SK-N-MC (cell line): ENCODE measurements at places on chromosomes 6 and 20.

GRCh38 chr20:19112828-19113227, 99.6 kb upstream of the SLC24A3 start:
- DNase-seq = no peak

GRCh38 chr20:35619196-35620095, 3.8 kb downstream of the SPAG4 start:
- peak; percentile 20 for DNase-seq

- no peak for DNase-seq
Measured at GRCh38 chr20:62050166-62051120, 15.2 kb downstream of the TAF4 start.

- no peak for DNase-seq
Measured at GRCh38 chr6:100366419-100366818, 98.3 kb downstream of the SIM1 start.

DNA sequence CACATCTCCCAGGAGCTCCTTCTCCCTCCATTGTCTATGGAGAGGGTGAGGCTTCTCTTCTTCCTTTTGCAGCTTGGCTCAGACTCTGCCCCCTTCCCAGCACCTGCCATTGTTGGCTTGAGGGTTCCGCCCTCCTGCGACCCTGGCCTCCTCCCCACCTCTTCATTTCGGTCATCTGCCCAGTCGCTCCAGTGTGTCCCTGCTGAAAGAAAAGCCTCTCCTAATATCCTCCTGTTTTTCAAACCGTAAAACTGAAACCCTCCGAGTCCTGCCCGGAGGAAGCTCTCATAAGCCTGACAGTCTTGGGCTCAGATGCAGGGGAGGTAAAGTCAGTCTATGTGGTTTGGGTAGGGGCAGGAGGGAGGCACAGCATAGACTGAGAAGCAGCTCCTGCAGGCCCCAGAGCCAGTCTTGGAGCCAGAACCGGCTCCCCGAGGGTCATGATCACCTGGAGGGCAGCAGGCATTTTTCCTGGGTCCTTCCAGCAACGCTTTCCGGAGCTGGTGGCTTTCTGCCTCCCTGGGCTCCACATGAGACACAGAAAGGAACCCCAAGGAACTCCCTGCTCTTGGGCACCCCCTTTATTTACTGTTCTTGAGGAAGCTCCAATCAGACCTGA, 235.1 kb downstream of the SMOC2 start:
- DNase-seq = no peak

DNA sequence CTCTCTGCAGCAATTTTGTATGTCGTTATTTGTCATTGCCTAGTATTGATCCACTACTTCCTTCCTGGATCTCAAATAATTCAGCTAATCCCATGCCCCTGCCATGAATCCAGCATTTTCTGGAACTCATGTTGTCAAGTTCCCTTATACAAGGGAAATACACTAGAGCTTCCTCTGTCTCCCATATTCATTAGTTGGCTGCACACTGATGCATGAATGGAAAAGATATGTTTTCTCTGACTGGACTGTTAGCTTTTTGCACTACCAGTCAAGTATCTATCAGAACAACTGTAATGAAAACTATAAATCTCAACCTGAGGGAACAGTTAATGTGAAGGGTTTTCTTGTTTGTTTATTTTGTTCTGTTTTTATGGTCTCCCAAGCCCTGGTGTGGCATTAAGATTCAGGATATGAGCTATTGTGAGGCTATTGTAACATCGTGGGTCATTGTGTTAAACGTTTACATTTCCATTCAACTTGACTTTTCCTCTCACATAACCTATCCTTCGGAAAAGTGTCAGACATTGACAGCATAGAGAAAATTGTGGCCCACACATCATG, 102.5 kb upstream of the FAM8A1 start:
- DNase-seq = no peak

GRCh38 chr20:328975-329695, 3.8 kb downstream of the SOX12 start:
- DNase-seq = no peak

GRCh38 chr6:30378290-30378937, 33.5 kb downstream of the RPP21 start:
- peak; percentile 39 for DNase-seq

- DNase-seq = no peak
Measured at GRCh38 chr20:3707508-3707899, 4.9 kb downstream of the SIGLEC1 start.

DNA sequence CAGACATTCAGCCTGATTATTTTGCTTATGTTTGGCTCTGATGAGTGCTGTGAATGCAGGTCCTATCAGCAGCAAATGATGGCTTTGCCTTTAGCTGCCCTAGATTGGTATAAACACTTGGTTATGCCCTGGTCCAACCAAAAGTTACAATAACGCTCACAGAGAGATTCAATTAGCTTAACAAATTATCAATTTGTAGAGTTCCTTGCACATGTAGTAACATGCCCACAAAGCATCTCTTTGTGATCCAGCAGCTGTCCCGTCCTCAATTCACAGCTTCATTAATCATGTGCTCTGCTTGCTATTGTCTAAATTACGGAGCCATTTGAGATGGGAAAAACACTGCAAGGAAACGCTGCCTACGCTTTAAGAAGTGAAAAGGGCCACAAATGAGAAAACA, 457.9 kb downstream of the HDGFL1 start:
- no peak for DNase-seq

- no peak for DNase-seq
Measured at GRCh38 chr20:61686051-61686936, 379.4 kb downstream of the TAF4 start.

DNA sequence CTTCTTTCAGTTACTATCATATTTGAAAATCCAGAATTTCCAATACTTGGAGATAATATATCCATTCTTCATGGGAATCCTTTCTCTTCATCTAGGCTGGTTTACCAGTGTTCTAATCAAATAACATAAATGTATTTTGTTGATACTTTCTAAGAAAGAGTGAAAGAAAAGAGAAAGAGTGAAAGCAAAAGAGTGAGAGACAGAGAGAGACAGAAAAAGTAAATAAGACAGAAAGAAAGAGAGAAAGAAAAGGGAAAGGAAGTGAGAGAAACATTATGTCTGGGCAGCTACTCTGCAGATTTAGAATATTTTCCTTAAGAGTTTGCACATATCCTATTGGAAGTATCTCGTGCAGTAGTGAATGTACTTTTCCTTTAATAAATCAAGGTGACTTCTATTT, 781.0 kb upstream of the GJE1 start:
- DNase-seq = no peak

DNA sequence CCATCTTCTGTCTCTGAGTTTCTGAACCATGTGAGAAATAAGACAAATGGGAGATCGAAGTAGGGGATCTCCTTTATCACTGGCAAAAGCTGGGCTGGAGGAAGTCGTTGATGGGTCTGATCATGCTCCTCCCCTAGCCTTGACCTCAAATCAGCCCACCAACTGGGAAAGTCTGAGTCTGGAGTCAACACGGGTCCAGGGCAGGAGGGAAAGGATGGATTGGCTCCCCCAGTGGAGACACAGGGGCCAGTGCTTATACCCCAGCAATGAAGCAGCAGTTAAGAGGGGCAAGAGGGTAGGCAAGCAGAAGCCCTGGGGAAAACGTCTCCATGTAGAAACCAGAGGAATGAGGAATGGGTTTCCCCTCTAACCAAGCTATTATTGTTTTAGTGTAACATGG, 152.6 kb downstream of the TBC1D7 start:
- no peak for DNase-seq

GRCh38 chr6:41092421-41093140, 19.8 kb downstream of the NFYA start:
- no peak for DNase-seq

- DNase-seq = no peak
Measured at GRCh38 chr20:15756002-15756753, 817.1 kb downstream of the KIF16B start.

DNA sequence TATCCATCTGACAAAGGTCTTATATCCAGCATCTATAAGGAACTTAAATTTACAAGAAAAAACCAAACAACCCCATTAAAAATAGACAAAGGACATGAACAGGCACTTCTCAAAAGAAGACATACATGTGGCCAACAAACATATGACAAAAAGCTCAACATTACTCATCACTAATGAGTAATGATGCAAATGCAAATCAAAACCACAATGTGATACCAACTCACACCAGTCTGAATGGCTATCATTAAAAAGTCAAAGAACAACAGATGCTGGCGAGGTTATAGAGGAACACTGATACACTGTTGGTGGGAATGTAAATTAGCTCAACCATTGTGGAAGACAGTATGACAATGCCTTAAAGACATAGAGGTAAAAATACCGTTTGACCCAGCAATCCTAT, 13.9 kb downstream of the MACROD2 start:
- DNase-seq = no peak

GRCh38 chr6:84645563-84646266, 118.7 kb downstream of the TBX18 start:
- no peak for DNase-seq

DNA sequence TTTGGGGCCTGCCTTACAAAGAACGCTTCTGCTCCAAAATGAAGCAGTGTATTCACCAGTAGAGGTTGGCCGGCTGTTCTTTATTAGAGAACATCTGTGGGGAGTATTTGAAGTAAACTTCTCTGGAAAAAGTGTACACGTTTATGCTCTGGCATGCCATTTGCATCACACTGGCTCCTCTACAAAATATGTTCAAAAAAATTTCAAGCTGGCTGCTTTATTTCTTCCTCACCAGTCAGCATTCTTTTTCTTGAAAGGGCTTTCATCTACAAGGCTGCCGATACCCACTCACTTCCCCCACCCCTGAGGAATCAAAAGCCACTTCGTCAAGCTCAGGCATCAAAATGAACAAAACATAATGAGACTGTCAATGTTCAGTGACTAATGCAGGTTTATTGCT, 294.1 kb downstream of the TFAP2B start:
- DNase-seq = no peak

DNA sequence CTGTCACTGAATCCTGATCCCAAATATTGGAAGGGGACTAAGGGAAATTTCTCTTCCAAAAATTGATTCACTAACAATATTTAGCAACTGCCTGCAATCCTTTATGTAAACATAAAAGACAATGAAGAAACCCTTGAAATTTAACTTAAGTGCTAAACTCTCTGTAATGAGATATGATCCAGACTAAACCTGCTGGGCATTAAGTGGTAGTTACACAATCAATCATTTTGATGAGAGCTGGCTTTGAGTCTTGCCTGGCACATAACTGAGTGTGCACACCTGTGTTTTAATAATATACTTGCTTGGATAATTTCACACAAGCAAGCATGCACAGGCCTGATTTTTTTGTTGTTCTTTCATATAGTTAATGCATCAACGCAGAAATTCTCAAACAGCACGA, 9.8 kb upstream of the ZFP64 start:
- no peak for DNase-seq

DNA sequence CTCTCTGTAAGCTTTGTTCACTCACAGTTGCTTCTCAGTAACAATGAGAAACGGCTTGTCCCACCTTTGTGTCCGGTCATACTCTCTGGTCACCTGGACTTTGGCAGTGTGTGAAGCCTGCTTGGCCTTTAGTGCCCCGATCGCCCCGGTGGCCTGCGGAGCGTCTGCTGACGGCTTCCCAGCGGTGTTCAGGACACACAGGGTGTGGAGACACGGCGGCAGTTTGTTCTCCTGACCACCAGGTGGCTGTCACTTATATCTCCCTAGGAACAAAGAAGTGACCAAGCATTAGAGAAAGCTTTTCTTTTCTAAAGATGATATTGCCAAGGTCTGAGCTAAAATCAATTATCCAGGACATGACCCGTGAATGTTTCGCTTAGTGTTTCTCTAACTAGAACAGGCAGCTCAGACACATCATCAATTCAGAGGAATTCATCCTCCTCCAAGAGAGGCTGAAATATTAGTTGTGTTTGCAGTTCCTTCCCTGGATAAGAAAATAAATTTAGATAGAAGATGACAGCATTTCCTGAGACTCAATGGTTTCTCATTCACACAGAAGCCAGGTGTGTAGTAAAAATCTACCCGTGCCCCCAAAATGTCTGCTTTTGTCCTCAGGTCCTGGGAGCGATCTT, 167.4 kb upstream of the THBS2 start:
- no peak for DNase-seq

DNA sequence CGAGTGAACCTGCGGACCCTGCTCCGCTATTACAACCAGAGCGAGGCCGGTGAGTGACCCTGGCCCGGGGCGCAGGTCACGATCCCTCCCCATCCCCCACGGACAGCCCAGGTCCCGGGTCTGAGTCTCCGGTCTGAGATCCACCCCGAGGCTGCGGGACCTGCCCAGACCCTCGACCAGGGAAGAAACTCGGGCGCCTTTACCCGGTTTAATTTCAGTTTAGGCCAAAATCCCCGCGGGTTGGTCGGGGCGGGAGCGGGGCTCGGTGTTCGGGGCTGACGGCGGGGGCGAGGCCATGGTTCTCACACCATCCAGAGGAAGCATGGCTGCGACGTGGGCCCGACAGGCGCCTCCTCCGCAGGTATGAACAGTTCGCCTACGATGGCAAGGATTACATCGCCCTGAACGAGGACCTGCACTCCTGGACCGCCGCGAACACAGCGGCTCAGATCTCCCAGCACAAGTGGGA, 46.9 kb upstream of the TRIM26 start:
- DNase-seq = no peak

DNA sequence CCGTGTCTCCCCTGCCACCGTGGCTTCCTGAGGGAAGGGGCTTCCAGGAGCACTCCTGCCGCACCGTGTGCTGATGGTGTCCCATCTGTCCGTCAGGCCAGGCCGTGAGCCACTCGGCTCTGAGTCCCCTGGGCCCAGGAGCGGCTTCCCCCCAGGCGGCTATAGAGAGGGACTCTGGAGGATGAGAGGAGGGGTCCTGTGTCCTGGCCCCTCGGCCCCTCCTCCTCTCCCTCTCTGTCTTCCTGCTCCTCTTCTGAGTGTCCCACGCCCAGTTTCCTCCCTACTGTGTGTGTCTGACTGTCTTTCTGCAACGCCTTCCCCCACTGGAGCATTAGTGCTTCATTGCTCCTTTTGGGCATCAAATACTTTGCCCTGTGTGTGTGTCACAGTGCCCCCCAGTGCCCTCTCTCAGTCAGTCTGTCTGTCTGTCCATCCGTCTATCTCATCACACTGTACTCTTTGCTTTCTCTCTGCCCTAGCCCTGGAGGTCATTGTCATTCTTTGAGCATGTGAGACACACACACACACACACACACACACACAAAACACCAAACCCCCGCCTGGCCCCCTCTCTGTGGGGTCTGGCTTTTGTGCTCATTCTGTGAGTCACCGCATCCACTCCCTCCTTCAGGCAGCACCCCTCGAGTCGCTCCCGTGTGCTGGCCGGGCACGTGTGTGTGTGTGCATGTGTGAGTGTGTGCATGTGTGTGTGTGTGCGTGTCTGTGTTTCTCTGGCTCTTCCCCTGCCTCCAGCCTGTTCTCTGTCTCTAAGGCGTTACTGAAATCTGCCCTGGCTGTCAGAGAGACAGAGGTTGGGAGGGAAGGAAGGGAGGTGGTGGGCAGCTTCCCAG, 71.9 kb downstream of the SRC start:
- no peak for DNase-seq
